ENCODE measurements at places on chromosomes 1 and 21.

GRCh38 chr1:21058035-21058793 lies 118.5 kb downstream of the EIF4G3 start:
- DNase-seq = no peak

DNA sequence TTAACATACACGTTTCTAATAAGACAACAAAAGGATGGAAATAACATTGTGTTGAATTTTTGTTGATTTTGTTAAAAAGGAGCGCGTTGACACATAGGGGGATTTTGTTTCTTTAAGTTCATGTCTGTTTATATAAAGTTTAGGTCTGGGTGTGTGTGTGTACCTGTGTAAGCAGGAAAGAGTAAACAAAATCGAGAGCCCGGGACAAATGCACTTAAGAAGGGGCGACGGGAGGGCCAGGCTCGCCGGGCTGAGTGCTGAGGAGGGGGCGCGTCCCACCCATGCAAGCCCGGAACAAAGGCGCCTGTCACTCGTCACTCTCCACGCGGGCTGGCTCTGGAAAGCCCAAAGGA lies 28.8 kb upstream of the TRIM17 start:
- no peak for DNase-seq

DNA sequence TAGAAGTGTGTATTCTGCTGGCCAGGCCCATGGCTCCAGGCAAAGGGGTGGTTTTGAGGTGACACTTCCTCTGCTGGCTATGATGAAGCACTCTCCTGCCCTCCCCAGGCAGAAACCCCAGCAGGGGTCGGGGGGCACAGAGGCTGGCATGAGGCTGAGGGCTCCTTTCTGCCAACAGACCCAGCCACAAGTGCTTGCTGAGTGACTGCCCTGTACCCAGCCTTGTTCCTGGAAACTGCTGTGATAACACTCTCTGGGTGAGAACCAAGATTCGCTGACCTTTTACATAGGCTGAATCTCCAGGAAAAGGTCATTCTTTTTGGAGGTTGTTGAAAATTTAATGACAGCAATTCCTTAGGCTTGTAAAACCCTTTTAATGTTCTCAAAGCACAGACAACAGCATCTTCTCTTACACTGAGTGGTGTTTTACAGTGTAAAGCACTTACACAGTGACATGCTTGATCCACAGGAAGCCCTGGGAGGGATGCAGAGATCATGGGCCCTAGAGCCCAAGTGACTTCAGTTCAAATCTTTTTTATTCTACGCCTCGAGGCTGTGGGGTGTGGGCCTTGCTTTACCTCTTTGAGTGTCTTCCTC lies 155.5 kb upstream of the FGGY start:
- DNase-seq = no peak

- no peak for DNase-seq
These were observed 32.0 kb downstream of the INPP5B start for GRCh38 chr1:37914719-37915475.

DNA sequence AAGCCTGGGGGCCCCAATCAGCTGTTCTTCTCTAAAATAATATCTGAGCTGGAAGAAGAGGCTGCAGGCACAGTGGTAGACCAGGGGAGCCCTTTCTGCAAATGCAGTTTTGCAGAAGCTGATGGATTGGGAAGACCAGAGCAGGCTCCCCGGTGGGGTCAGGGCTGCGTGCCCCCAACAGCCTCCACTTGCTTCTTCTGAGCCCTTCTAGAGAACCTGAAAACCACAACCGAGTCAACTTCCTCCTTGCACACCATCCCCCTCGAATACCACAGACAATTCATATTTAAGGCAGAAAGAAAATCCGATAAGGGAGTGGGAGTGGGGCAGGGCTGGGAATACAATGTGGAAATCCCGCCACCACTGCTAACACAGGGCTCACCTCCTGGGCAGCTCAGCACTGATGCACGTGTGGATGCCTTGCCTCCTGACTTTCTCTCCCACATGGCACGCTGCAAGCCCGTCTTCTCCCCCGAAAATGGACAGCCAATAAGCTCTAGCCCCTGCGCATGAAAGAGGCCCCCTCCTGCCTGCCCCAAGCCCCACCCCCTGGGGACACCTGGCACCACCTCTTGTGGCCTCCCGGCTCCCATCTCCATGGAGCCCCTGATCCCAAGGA lies 25.4 kb upstream of the ALDH4A1 start:
- no peak for DNase-seq

- DNase-seq = no peak
These were observed 47.8 kb downstream of the TCP10L start for GRCh38 chr21:32537569-32537881.

DNA sequence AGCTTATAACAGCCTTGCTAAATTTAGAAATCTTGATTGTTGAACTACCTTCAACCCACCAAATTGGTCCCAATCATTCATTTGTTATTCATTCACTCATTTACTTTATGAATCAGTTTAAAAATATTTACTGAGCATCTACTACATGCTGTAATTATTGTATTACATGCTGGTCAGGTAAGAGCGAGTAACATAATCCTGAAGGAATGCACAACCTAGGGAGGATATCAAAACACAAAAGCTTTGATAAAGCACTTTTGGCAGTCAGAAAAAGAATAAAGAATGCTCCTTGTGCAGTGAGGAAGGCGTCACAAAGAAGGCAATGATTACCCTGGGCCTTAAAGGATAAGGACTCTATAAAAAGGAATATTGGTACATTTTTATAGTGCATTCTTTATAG lies 518.9 kb upstream of the NR5A2 start:
- no peak for DNase-seq

- DNase-seq = no peak
These were observed 92.8 kb downstream of the ITPKB start for GRCh38 chr1:226646026-226646869.

DNA sequence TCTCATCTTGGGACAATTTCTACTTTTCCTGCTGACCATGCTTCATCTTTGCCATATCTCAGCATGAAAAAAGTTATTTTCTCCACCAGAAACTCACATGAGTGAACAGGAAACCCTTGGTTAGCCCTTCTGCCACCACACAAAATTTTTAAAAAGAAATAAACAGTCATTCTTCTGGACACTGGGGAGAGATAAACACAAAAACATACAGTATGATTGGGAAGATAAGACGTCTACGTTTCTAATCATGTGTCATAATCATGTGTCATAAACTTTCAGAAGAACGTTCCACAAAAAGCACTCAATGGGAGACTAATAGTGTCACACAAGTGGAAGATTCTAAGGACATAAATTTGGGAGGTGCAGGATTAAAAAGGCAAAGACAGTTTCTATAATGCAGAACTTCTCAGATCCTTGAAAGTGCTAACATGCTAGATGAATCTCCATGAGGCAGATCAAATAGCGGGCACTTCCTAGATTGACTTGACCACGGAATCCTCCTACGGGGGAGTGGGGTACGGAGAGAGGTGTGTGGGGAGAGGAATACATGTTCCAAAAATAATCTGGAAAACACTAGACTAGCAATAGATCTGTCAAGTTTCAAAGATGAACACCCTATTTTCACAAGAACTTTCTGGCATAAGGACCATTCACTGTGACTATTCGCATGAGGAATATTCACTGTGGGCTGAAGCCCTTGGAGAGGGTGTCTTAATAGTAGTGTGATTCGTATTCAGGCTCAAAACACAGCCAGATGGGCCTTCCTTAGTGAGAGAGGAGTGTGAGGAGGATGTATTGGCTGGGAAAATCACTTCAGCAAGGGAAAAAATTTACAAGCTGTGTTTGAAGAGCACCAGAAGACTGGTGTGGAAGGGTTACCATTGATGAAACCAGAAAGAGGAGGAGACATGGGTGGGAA lies 206.7 kb downstream of the SETD4 start:
- no peak for DNase-seq

- no peak for DNase-seq
These were observed 191.2 kb upstream of the LYPLAL1 start for GRCh38 chr1:218982482-218982881.

- DNase-seq = no peak
These were observed 4.9 kb downstream of the C1orf105 start for GRCh38 chr1:172425339-172425738.

GRCh38 chr21:44868707-44869106 lies 4.8 kb downstream of the PTTG1IP start:
- no peak for DNase-seq

DNA sequence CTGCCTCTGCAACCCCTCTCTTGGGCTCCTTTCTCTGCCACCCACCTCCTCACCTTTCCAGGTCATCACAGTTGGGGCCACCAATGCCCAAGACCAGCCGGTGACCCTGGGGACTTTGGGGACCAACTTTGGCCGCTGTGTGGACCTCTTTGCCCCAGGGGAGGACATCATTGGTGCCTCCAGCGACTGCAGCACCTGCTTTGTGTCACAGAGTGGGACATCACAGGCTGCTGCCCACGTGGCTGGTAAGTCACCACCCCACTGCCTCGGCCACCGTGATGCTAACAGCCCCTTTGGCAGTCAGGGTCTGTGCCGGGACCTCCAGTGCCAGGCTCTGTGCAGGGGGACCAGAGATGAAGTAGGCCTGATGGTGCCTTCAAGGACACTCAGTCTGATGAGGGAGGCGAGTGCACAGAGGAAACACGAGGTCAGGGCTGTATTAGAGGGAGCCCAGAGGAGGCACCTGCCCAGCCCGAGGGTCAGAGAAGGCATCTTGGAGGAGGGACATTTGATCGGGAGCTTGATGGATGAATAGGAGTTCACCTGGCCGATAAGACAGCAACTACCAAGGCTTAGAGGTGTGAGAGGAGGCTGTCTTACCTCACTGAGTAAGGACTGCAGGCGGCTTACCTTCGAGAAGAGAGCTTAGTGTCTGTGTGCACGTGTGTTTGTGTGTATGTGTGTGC lies 18.1 kb downstream of the PCSK9 start:
- no peak for DNase-seq

DNA sequence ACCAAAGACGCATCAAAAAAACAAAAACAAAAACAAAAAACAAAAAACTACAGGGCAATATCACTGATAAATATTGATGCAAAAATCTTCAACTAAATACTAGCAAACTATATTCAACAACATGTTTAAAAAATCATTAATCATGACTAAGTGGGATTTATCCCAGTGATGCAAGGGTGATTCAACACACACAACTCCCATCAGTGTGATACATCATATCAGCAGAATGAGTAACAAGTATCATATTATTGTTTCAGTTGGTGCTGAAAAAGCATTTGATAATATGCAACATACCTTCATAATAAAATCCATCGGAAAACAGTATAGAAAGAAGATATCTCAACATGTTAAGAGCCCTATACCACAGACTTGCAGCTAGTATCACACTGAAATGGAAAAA lies 953.0 kb downstream of the AMY1C start:
- DNase-seq = no peak

- DNase-seq = no peak
These were observed 121.8 kb downstream of the HMGB4 start for GRCh38 chr1:33985656-33986055.

DNA sequence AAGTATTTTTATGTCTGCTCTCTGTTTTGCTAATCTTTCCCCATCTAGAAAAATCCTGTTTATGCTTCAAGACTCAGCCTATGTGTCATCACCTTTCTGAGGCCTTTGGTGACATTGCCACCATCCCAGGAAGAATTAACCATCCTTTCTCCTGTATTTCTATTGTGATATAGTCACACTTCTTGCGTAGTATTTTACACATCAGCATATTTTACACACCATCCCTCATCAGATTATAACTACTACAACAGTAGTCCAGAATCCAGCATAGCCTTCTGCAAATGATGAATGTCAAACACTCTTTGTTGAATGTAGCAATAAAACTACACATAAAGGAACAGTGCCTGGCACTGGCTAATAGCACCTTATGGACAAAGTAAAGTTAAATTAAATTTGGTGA lies 275.3 kb upstream of the C1orf87 start:
- no peak for DNase-seq

GRCh38 chr1:3029991-3030662 lies 8.9 kb downstream of the ACTRT2 start:
- DNase-seq = no peak

DNA sequence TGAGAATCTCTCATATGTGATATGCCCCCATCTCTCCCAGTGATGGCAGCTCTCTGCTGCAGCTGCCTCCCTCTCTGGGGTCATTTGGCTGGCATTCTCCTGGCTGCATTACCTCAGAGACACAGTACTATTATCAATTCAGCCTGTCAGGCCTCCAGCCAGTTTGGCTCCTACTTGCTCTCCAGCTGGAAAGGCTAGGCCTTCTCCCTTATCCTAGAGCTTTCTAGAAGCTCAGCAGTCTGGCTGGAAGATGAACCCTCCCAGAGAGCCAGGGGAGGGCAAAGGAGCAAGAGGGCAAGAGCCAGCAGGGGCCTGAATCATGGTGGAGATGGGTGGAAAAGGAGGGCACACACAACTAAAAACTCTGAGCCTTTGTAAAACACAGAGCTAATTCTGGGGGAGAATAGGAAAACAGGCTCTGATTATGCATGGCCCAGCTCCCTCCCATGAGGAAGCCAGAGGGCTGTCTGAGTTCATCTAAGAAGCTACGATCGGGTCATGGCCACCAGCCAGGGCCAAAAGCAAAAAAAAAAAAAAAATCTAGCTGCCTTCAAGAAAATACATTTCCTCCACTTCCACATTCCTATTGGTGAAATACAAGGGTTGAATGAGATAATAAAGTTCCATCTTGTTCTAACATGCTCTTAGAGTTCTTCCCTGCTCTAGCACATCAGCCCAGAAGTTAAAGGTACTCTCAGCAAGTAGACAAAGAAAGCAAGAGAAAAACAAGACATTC lies 8.8 kb downstream of the LAMB3 start:
- no peak for DNase-seq

DNA sequence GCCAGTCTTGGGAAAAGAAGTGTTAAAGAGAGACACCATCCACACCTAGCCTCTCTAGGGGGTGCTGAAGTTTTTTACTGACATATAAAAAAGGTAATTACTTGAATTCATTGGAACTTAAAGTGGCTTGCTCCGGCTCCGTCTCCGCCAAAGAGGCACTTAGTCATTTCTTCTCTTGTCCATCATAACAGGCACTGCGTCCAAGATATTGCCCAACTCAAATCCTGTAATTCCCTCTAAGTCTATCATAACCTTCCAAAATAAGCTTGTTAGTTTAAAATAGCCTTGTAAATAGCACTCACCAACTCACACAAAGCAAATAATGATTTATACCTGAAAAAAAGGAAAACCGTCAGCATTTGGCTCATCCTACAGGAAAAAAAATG lies 160.5 kb downstream of the ZBTB18 start:
- DNase-seq = no peak

DNA sequence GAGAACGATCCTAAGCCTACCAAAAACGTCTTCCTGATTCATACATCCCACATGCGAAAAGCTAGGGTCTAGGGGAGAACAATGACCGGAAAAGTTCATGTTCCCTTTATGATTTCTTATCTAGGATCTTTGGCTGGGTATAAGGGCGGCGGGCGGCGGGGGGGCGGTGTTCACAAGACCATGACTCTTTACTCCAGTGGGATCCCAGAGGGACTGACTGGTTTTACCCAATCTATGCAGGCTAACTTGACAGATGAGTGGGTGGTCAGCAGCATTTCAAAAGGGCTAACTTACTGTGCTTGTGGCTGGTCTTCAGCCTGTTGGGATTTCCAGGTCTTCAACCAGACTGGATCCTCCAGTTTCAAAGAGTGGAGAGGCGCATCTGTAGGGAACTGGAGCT lies 40.3 kb downstream of the CNIH3 start:
- no peak for DNase-seq

GRCh38 chr1:10607228-10607627 lies 132.5 kb downstream of the PEX14 start:
- DNase-seq = no peak

Measured in activated naive CD8-positive, alpha-beta T cell treated with anti-CD3 and anti-CD28 coated beads, Interleukin-2, amount 50 U/mL, for 16 hours (primary cell).